ENCODE measurements at places on chromosomes 13 and 19. TPM values are rescaled to one million over a fixed set of nuclear protein-coding genes. Genes with fewer than 3 reads are reported as not detected.
A peak's percentile ranks its signal among the peaks of the same experiment; 100 is the strongest.

DNA sequence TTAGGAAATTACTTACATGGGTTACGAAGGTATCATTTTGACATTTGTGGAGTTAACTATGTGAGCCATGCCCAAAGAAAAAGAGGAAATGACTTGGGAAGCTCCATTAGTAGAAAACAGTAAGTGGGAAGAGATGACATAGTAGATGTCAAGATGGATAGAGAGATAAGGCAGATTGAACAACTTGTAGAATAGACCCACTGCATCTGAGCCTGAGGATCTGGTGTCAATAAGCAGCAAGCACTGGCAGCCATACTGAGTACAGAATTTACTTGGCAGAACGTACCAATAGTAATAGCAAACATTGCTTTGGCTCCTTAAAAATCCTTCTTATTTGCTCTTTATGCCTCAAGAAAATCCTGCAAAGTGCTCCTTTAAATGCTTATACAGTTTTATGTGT, 203.8 kb downstream of the GPC6 start:
- no peak for DNase-seq
- no peaks in the 10 kb centered on the region for H3K27me3 ChIP-seq
- no peaks in the 10 kb centered on the region for H3K36me3 ChIP-seq
- H3K27ac ChIP-seq: no peak overlapping the region

GRCh38 chr13:95704510-95704909, 27.6 kb downstream of the DNAJC3 start:
- DNase-seq: no peak
- no peak overlapping the region for H3K4me3 ChIP-seq
- H3K4me1 ChIP-seq: no peaks in the 10 kb centered on the region
- no peak overlapping the region for H3K27ac ChIP-seq
- H3K36me3 ChIP-seq: no peaks in the 10 kb centered on the region

GRCh38 chr19:58237324-58237723, 8.6 kb downstream of the ZNF544 start:
- no peak overlapping the region for H3K27ac ChIP-seq
- H3K4me3 ChIP-seq: no peak overlapping the region
- no peaks in the 10 kb centered on the region for H3K27me3 ChIP-seq
- DNase-seq: no peak
- peaks cover 20% of the 10 kb centered on the region for H3K36me3 ChIP-seq

GRCh38 chr19:30407068-30407709, 35.0 kb downstream of the ZNF536 start:
- H3K27me3 ChIP-seq: no peaks in the 10 kb centered on the region
- H3K27ac ChIP-seq: no peak overlapping the region
- no peaks in the 10 kb centered on the region for H3K36me3 ChIP-seq
- H3K4me3 ChIP-seq: no peak overlapping the region

DNA sequence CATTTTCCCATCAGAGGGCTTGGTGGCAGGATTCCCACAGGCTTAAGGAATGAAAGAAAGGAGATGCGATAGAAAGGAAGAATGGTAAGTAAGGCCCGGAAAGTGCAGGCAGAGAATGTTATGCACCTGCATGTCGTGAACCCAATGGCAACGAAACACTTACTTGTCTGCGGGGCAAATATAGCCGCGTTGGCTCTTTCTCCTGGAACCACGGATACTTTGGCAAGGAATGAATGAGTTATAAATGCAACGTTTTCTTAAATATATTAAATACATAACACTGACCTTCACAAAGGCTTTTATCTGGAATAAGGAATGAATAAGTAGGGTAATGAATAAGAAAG, 192.1 kb downstream of the KATNAL1 start:
- H3K36me3 ChIP-seq: no peaks in the 10 kb centered on the region
- DNase-seq: no peak
- H3K4me3 ChIP-seq: peak overlapping the region; percentile 62
- no peaks in the 10 kb centered on the region for H3K27me3 ChIP-seq
- H3K4me1 ChIP-seq: peaks cover 24% of the 10 kb centered on the region

DNA sequence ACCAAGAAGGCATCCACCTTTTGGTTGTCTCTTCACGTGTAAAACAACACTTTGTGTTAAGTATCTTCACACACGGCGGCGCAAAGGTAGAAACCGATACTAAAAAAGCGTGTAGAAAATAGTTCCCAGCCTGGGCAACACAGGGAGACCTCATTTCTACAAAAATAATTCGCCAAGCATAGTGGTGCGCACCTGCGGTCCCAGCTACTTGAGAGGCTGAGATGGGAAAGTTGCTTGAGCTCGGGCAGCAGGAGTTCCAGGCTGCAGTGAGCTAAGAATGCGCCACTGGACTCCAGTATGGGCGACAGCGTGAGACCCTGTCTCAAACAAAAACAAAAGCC, 573 bp upstream of the ERCC5 start:
- no peaks in the 10 kb centered on the region for H3K27me3 ChIP-seq
- H3K4me1 ChIP-seq: peaks cover 8% of the 10 kb centered on the region
- H3K27ac ChIP-seq: no peak overlapping the region
- no peak for DNase-seq
- no peaks in the 10 kb centered on the region for H3K36me3 ChIP-seq
- H3K4me3 ChIP-seq: peak overlapping the region; percentile 88

- DNase-seq: no peak
- peaks cover 3% of the 10 kb centered on the region for H3K36me3 ChIP-seq
- no peak overlapping the region for H3K4me3 ChIP-seq
- H3K27me3 ChIP-seq: no peaks in the 10 kb centered on the region
- H3K4me1 ChIP-seq: peaks cover 22% of the 10 kb centered on the region
Measured at GRCh38 chr19:48959341-48960239, 4.9 kb downstream of the BAX start.

DNA sequence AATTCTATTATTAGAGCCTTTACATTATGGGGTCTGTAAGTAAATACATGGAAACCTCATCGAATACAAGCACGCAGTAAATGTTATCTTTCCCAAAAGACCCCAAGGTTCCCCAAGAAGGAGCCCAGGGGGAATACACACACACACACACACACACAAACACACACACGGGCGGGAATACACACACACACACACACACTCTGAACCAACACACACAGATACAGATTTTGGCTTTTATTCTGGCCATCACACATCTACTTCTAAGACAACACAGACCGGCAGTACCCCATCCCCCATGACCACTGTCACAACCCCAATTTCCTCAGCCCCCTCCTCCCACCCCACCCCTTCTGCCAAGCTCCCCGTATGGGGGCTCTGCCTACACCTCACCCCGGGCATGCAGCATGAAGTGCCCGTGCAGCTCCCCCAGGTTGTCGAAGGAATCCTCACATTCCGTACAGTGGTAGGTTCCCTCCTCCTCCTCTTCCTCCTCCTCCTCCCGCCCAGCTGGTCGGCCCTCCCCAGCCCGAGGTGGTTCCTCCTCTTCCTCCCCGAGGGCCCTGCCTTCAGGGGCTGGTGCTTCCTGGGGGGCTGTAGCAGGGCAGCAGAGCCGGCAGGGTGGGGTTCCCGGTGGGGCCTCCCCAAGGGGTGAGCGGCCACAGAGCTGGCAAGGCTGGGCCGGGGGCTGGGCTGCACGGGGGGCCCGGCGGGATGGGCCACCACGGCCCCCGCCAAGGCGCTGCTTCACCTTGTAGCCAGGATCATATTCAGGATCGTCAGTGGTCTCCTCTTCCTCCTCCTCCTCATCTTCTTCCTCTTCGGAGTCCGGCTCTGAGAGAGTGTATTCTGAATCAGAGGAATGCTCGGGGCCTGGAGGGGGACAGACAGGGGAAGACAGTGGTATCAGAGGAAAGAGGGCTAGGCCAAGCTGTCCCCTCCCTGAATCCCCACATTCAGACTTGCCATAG, 4.4 kb upstream of the SRRM5 start:
- H3K4me1 ChIP-seq: no peaks in the 10 kb centered on the region
- no peak for DNase-seq
- H3K27ac ChIP-seq: no peak overlapping the region
- H3K36me3 ChIP-seq: no peaks in the 10 kb centered on the region
- H3K4me3 ChIP-seq: no peak overlapping the region

GRCh38 chr19:13281567-13282291, 131.5 kb downstream of the IER2 start:
- H3K36me3 ChIP-seq: no peaks in the 10 kb centered on the region
- peaks cover 3% of the 10 kb centered on the region for H3K4me1 ChIP-seq
- no peak overlapping the region for H3K27ac ChIP-seq

DNA sequence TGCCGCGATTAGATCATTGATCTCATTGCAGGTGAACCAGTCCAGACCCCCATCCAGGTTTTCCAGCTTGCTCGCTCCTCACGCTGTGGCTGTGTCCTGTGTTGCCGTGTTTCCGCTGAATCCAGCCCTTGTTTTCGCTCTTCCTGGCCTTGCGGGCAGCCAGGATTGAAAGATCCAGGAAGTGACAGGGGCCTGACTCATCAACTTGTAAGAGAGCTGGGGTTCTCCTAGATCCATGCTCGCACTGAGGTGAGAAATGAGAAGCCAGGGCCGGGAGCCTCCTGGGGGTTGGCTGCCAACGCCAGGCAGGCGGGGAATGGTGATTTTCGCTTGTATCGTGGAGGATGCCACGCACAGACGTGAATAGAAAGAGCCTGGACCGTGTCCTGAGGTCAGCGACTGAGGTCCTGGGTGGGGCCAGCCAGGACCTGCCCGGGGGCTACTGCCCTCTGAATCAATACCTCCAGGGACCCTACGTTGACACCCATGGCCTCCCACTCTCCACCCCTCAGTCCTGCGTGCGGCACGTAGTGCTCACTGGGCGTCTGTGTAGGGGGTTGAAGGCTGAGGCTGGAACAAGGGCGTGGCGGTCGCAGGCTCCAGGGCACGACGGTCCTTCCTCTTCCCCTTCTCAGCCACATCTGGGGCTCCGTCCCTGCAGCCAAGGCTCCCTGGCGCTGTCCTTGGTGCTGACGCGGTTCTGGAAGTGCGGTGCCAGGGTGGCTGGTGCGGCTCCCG, 7.3 kb upstream of the PTPRH start:
- DNase-seq: peak; percentile 95
- H3K27ac ChIP-seq: no peak overlapping the region
- peak overlapping the region; percentile 48 for H3K4me3 ChIP-seq
- H3K27me3 ChIP-seq: peaks cover 15% of the 10 kb centered on the region
- H3K4me1 ChIP-seq: no peaks in the 10 kb centered on the region

- H3K36me3 ChIP-seq: no peaks in the 10 kb centered on the region
- H3K27ac ChIP-seq: no peak overlapping the region
- no peaks in the 10 kb centered on the region for H3K27me3 ChIP-seq
- DNase-seq: peak; percentile 23
Measured at GRCh38 chr13:29849071-29849631, 1.3 kb downstream of the UBL3 start.

DNA sequence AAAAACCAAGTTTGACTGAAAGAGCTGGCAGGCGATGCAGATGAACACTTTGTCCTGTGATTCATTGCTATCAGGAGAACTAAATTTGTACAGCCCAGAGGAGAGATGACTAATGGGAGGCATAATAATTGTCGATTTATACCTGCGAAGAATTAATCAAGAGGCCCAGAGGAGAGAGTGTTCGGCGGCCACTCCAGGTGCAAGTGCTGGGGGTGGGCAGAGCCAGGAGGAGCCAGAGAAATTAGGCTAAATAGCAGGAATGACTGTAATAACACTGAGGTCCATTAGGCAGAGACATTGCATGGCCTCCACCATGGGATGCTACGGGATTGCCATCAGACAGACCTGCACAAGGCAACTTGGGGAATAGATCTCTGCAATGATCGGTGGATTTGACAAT, 107.7 kb upstream of the UQCRFS1 start:
- no peak for DNase-seq
- H3K27ac ChIP-seq: no peak overlapping the region
- H3K4me3 ChIP-seq: no peak overlapping the region
- H3K36me3 ChIP-seq: no peaks in the 10 kb centered on the region
- no peaks in the 10 kb centered on the region for H3K27me3 ChIP-seq

DNA sequence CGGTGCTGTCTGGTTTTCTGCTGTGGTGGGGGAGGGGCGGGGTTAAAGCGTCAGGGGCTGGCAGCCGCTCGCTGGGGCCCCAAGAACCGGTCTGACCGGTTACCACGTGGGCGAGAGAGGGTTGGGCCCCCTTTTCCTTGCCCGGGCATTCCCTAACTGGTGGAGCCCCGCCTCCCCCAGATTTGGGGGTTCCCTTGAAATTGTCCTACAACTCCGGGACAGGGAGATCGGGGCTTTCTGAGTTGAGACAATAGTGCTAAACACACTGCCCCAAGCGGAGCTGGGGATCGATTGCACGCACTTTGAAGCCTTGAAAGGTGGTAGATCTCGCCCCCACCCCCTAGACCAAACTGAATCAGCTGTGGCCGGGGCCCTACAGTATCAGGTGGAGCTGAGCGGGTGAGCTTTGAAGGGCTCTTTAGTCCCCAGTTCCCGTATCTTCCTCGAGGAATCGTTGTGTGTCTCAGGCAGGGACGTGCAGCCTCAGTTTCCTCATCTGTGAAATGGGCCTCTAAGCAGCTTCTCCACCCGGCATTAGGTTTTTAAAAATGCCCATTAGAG, 4.8 kb downstream of the IER2 start:
- peak overlapping the region; percentile 97 for H3K27ac ChIP-seq
- peaks cover 8% of the 10 kb centered on the region for H3K4me1 ChIP-seq
- H3K4me3 ChIP-seq: peak overlapping the region; percentile 91
- peak; percentile 90 for DNase-seq
- no peaks in the 10 kb centered on the region for H3K27me3 ChIP-seq
- no peaks in the 10 kb centered on the region for H3K36me3 ChIP-seq

DNA sequence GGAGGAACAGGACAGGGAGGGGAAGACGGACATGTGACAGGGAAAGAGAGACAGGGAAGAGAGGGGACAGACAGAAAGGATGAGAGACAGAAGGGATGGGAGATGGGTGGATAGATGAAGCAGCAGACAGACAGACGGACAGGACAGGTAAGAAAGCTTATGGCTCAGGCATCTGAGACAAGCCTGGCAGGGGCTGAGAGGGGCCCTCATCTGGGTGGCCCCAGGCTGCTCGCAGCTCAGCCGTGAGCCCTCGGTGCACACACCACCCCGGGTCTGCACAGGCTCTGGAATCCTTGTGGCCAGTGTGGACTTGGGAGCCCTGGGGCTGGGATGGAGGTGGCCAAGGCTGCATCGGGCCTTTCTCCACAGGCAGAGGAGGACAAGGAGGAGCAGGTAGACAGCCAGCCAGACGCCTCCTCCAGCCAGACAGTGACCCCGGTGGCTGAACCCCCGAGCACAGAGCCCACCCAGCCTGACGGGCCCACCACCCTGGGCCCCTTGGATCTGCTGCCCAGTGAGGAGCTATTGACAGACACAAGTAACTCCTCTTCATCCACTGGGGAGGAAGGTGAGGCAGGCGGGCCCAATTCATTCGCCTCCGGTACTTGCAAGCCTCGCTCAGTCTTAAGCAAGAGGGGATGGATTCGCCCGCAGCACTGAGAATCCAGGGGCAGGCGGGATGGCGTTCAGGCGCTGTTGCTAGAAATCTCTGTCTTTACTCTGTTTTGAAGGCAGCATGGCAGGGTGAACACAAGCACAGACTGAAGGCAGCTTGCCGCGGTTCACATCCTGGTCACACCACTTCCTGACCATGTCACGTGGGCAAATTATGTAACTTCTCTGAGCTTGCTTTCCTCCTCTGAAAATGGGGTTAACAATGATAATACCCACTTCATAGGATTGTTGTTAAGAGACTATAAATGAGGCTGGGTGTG, 14.0 kb downstream of the GRAMD1A start:
- no peak overlapping the region for H3K27ac ChIP-seq
- no peaks in the 10 kb centered on the region for H3K27me3 ChIP-seq
- H3K4me1 ChIP-seq: no peaks in the 10 kb centered on the region
- no peak overlapping the region for H3K4me3 ChIP-seq
- DNase-seq: no peak

Gene TMED1
- total RNA-seq: 27.0 TPM

Gene ONECUT3
- 0.09 TPM for total RNA-seq

Gene SOX1
- total RNA-seq: 4.7 TPM

Gene APOC1
- 16.1 TPM for total RNA-seq

Gene PCP2
- total RNA-seq: not detected

Gene ZNF45
- total RNA-seq: 13.1 TPM

Gene HAUS5
- 12.4 TPM for total RNA-seq

Gene PRX
- total RNA-seq: 4.7 TPM

Gene OVOL3
- total RNA-seq: not detected

Gene CEACAM18
- not detected for total RNA-seq

Gene BEST2
- total RNA-seq: not detected

Gene PRR36
- total RNA-seq: 0.07 TPM

Gene CACNG7
- total RNA-seq: 27.3 TPM

Gene EXOC3L2
- not detected for total RNA-seq

Gene UBE2L5
- total RNA-seq: not detected

Data from neural progenitor cell (in vitro differentiated cells).